CD4-positive, alpha-beta T cell treated with Interleukin-17A for 1 hour (primary cell): ENCODE measurements at places on chromosomes 13 and 19.

DNA sequence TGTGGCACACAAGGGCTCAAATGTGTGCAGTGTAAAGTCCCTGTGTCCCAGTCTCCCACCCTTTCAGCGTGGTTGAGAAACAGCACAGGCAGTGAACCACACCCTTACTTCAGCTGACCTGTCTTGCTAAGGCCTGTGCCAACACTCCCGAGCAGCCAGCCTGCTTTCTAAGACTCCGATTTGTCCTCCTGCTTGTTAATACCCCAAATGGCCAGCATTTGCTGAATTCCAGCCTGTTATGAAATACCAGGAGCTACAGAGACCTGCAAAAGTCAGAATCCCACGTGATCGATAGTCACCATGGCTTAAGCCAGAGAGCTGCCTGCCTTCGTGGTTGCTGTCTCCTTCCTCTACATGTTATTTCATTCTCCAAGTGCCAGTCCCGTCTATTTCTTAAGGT is 200.5 kb downstream of the FGF9 start:
- no peak for DNase-seq

DNA sequence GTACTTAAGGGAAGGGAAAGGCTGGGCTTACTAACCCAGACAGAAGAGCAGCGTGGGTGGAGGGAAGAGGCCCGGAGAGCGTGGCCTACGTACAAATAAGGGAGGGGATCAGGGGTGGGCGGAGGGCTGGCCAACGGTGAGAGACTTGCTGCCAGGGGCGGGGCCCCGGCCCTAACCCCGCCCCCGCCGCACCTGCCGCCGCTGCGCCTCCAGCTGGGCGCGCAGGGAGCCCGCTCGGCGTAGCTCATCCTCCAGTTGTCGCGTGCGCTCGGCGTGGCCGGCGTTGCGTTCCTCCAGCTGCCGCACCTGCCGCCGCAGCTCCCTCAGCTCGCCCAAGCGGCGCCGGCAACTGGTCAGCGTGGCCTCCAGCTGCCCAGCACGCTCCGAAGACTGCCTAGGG is 5.7 kb downstream of the HOOK2 start:
- DNase-seq, result peak; percentile 79

- no peak for DNase-seq
These were observed 7.7 kb upstream of the SLC25A15 start for GRCh38 chr13:40781717-40782116.

DNA sequence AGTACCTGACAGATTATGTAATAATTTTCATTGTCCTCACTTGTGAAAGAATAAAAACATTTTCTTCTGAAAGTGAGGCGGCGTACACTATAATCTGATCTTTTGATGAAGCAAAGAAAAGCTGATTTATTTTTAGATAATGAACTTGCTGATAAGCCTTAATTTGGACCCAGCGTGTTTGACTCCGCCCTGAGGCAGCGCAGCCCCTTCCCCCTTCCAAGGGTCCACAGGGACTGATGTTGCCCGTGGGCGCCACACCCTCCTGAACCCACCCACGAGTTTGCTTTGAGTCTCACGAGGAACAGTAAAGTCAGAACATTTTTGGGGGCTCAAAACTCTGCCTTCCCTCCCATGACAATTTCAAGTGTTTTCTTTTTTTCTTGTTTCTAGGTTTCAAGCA is 40.0 kb downstream of the TEX29 start:
- DNase-seq, result no peak

- DNase-seq, result no peak
These were observed 6.2 kb downstream of the MIER2 start for GRCh38 chr19:338421-338820.

DNA sequence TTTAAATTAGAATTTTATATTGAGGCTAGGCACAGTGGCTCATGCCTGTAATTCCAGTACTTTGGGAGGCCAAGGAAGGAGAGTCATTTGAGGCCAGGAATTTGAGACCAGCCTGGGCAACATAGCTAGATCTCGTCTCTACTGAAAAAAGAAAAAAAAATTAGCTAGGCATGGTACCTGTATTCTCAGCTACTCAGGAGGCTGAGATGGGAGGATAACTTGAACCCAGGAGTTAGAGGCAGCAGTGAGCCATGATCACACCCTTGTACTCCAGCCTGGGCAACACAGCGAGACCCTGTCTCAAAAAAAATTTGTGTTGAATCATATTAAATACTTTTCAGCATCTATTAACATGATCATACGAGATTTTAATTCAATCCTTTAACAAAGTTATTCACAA is 4.9 kb downstream of the PMIS2 start:
- no peak for DNase-seq

DNA sequence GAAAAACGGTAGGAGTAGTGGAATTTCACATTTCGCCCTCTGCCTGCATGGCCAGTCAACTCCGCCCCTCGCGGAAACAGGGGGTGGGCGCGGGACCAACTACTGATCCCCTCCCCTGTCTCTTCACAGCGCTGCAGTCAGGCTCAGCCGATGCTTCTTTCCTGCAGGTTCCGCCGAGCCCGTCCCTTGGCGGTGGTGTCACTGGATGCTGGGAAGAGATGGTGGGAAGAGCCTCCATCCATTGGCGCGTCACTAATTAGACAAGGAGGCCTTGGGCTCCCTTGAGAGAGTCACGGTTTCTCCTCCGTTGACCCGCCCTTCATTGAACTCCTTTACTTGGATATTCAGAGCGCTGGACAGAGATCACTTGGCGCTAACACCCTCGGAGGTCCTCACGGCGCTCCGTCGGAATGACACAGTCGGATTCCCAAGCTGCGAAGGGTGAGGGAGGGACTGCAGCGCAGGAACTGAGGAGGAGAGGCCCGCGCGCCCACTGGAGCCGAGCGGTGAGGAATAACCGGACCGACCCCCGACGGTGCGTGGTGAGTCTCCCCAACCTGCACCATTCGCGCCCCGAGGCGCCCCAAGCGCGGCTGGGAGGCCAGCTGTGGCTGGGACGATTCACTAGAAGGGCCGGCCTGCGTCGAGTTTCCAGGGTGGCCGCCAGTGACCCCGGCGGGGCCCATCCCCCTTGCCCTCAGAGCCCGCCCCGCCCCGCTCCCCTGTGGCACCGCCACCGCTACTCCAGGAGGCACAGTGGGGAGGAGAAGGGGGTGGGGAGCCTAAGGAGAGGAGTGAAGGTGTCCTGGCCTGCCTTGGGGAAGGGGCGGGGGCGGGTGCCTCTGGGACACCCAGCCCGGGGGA is 11.2 kb upstream of the CEACAM21 start:
- DNase-seq, result no peak

GRCh38 chr19:50178320-50178719 is 15.2 kb upstream of the IZUMO2 start:
- DNase-seq, result no peak

- DNase-seq, result no peak
These were observed 300.7 kb downstream of the DCT start for GRCh38 chr13:94178625-94179244.

GRCh38 chr13:72698164-72698563 is 29.3 kb downstream of the MZT1 start:
- DNase-seq, result no peak

DNA sequence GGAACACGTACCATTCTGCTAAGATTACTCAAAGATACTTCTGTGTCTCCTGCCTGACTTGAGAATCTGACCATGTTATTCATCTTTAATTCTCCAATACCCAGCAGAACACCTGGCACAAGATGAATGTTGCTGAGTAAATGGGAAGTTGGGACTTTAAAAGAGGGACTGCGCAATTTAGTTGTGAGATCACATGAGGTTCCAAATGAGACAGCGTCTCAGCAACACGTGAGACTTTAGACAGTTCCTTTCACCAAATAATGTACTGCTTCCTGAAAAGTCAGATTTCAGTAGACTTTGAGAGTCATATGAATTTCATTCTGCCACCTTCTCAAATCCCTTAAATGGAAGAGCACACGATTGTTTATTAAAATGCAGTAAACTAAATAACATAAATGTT is 36.7 kb downstream of the DOCK9 start:
- no peak for DNase-seq

- DNase-seq, result no peak
These were observed 54.4 kb upstream of the ZNF835 start for GRCh38 chr19:56725829-56726424.

DNA sequence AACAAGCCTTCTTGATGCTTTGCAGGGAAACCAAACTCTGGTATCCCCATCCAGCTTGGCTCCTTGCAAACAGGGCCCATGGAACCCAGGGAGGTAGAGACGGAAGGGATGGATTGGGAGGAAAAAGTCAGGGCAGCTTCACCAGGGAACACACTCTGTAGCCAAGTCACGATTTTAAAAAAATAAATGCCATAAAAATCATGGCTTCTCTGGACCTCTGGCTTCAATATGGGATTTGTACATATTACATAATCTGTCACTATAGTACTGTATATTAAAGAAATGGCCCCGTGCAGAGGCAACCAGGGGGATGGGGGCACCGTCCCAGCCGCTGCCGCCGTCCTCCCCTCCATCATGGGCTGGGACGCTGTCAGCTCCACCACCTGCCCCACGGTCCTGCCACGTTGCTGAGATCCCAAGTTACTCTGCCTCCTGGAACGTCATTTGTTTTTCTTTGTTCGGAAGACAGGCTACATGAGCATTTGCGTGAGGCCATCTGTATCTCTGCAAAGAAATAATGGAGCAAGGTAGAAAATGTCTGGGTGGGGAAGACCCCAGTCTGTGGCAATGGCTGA is 313.3 kb downstream of the ZNF536 start:
- DNase-seq, result no peak

DNA sequence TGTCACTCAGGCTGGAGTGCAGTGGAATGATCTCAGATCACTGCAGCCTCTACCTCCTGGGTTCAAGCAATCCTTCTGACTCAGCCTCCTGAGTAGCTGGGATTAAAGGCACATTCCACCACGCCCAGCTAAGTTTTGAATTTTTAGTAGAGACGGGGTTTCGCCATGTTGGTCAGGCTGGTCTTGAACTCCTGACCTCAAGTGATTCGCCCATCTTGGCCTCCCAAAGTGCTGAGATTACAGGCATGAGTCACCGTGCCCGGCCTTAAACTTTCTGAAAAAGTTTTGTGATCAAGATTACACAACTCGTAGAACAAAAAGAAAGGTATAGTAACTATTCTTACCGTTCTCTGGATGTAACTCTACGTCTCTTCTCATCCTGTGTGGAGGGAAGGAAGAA is 21.2 kb downstream of the DNMT1 start:
- no peak for DNase-seq

DNA sequence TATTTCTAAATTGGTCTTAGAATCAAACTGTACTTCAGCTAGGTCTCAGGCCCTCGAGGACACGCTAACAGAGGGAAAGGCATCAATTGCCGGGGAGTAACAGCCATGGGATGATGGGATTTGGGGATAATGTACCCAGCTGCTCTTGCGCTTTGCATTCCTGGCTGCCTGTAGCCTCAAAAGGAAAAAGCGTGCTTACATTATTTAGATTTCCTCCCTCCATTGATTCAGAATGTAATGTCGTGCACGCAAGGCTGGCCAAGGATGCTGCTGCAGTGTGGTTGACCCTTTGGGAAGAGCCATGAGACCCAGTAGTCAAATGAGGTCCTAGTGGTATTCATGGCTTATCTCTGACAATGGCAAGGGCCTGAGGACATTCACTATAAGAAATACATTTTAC is 95.1 kb downstream of the SLC7A1 start:
- no peak for DNase-seq

DNA sequence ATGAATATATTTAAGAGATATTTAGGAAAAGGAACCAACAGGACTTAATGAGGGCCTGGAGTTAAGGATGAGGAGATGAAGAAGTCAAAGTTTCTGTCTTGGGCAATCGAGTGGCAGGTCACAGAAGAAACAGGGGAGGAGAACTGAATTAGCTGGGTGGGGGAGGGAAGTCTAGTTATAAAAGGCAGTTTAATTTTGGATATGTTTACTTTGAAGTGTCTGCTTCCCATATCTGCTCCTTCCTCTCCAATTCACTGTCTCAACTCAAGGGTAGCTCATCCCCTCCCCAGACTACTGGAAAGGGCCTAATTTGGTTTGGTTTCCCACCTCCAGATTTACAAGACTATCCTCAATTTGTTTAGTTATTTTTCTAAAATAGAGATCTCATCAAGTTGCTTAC is 195.9 kb downstream of the VWA8 start:
- no peak for DNase-seq

- DNase-seq, result no peak
These were observed 34.9 kb upstream of the POP4 start for GRCh38 chr19:29571181-29571580.

DNA sequence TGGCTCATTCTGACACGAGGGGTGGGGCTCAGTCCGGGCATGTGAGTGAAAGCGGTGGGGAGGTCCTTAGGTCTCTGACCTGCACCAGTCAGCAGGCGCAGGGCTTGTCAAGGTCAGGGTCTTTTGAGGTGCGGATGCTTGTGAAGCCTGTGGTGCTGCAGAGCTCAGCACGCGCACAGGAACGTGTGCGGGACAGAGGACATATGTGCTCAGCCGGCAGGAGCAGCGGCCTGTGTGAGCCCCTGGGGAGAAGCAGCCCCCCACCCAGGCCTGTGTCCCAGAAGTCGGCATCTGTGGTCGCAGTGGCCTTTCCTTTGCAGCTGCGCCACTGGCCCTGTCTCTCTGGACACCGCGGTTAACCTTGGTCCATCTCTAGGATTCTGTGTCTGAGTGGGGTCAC is 30.9 kb downstream of the ATP4B start:
- no peak for DNase-seq

- DNase-seq, result no peak
These were observed 13.4 kb upstream of the SYT5 start for GRCh38 chr19:55193481-55193880.

GRCh38 chr19:11265785-11266236 is 3.5 kb upstream of the DOCK6 start:
- no peak for DNase-seq

GRCh38 chr19:18943465-18943864 is 2.4 kb upstream of the HOMER3 start:
- no peak for DNase-seq

GRCh38 chr19:955803-956765 is 28.1 kb upstream of the WDR18 start:
- no peak for DNase-seq

DNA sequence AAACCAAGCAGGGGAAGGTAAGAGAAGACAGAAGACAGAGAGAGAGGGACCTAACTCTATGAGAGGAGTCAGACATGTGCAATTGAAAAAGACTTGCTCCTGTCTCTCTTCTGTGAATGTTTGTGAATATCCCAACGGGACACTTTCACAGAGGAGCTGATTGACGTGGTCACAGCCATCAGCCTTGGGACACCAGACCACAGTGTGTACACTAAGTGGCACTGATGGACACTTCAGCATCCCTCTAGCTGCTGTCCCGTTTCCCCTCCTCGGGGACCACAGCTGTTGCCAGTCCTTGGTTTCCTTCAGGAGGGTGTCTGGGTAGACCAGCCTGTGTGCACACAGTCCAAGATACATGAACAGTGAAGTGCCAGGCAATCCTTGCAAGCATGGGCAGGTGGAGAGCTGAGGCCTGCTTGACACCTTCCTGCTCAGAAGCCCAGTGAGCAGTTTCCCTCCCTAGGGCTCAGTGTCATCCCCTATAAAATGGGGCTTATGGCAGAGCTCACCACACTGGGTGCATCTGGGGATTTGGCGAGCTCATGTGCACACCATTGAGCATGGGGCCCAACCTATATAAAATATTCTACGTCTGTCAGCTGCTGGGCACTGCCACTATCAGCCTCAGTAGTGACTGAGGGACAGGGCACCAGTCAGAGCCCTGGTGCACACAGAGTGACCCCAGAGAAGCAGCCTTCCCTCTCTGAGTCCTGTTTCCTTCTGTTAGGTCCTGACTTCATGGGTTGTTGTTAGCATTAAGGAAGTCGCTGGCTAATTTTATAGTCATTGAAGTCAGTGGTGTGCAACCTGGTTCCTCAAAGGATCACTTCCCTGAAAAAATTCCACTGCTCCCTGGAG is 4.3 kb upstream of the USF2 start:
- DNase-seq, result no peak
